ENCODE measurements at places on chromosomes 7 and 10.

DNA sequence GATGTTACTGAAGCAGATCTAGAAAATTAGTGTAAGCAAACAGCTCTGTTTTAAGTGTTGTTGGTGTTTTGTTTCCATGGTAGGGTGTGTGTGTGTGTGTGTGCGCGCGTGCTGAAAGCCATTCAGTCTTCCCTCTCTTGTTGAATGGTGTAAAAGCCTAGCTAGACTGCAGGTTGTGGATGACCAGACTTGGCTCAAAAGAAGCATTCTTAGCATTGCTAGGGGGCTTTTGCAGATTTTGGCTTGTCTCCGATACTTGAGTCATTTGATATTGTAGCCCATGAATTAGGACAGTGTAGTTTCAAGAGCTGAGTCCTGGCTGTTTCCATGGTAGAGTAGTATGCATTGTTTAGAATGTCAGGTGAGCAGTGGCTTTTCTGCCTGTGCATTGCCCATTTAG lies 99.1 kb downstream of the SND1 start:
- no peak for DNase-seq

DNA sequence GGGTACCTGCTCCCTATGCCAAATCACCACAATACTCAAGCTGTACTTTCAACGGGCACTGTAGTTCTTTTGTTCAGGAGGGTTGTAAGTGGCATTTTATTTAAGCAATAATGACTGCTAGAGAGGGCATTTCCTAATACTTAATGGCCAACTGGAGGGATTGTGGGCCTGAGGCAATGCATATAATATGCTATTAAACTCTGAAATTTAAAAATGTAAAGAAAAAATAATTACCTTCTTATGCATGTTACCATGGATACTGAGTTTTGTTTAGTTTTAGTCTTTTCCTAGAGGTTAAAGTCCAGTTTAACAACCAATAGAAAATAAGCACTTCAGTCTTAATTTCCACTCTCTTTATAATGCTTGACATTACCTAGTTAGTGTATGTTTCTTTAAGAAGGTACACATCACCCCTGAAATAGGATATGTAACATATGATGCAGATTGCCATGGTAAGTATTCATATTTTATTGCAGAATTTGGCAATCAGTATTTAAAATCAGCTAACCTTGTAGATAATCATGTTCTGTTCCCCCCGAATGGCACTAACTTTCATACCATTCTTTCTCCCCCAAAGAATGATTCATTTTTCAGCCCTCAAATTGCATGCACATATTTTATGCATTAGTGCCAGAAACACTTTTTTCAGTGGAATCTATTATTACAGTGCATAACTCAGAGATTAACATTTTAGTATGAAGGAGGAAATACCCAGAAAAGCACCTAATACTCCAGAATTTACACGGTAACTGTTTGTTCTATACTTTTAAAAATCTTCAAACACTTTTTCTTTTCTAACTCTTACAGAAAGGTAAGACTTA lies 90.3 kb upstream of the ZNF438 start:
- DNase-seq: no peak

- no peak for DNase-seq
Measured at GRCh38 chr7:118286131-118286530, 61.6 kb downstream of the ANKRD7 start.

GRCh38 chr10:4067531-4067930 lies 282.5 kb upstream of the KLF6 start:
- no peak for DNase-seq

- DNase-seq: no peak
Measured at GRCh38 chr10:126247446-126247975, 140.8 kb downstream of the ADAM12 start.

DNA sequence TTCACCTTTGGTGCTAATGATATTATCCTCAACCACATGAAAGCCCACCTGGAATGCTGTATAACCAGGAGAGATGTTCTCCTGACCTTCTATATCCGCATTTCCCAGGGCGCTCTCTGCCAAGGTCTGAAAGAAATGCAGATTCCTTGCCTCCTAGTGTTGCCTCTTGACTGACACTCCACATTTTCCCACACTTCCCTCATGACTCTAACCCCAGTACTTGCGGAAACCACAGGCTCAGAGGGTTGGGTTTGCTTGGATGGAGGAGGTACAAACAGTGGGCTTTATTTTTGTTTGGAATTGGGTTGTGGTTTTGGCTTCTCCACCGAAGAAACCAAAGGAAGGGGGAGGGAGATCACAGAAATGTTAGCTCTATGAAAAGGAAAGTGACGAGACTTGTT lies 222.9 kb upstream of the CELF2 start:
- no peak for DNase-seq

DNA sequence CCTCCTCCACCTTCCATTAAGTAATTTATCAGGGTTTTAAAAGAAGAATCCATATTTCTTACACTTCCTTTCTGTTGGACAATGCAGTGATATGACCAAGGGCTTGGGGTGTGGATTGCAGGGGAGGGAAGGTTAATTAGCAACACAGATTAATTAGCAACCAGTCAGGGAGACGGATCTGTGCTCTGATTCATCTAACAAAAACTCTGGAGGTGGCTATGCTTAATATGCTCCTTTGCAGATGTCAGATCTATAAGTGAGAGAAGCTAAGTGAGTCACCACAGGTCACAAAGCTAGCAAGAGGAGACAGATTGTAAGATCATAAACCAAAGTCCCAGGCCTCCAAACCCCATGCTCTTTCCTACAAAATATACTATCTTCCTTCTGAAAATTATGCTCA lies 178.8 kb upstream of the ITGB1 start:
- DNase-seq: no peak

GRCh38 chr7:8921807-8922206 lies 488.4 kb downstream of the NXPH1 start:
- no peak for DNase-seq

- no peak for DNase-seq
Measured at GRCh38 chr7:130732980-130733930, 752 bp downstream of the KLF14 start.

DNA sequence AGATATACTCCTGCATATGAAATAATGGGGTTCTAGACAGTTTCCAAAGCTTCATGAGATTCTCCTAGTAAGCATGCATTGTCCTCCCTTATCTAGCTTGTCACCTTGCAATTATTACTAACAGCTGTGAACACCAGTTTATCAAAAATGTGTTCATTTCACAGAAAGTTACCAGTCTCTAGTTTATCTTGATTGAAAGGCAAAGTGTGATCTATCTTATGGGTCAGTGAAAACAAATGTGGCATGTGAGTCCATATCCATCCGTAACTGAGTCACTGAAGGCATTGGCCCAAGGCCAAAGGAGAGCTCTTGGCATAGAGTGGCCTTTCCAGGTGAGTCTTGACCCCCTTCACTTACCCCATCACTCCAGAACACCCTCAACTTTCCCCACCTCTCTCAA lies 53.2 kb downstream of the GSAP start:
- no peak for DNase-seq

Measured in NCI-H510A treated with DMSO at 0.1 percent for 48 hours (cell line).